ENCODE measurements at places on chromosomes 11 and 22.
A peak's percentile ranks its signal among the peaks of the same experiment; 100 is the strongest.

DNA sequence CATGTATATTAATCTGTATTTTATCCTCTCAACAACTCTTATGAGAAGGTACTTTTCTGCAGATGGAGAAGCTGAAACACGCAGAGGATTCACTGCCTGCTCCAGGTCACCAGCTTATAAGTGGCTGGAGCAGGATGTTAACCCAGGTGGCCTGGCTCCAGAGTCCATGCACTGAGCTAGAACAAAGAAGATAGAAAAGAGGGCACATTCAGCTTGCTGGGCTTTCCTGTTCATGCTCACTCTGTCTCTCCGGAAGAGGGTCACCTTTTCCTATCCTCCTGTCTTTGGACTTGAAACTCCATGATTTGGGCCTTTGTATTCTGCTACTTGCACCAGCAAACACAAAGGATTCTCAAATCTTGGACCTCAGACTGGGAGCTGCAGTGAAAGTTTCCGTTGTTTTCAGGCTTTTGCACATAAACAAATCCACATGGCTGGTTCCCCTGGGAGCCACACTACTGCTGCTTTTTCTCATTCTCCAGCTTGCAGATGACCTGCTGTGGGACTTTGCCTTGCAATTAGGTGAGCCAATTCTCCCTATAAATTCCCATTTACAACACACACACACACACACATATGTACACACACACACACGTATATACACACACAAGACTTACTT is 117.3 kb upstream of the GRK3 start:
- no peak for DNase-seq

DNA sequence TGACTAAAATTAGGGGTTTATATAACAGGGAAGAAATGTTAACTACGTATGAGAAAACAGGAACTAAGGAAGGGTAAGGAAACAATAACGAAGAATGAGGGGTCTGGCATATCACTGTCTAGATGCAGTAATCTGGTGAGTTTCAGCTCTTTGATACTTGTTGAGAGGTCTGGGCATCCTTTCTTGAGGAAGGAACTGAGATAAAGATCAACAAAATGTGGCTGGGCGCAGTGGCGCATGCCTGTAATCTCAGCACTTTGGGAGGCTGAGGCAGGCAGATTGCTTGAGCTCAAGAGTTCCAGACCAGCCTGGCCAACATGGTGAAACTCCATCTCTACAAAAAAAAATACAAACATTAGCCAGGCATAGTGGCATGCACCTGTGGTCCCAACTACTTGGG is 2.7 kb downstream of the DCDC1 start:
- peak; percentile 5 for DNase-seq

GRCh38 chr11:100925935-100926334 is 203.7 kb downstream of the PGR start:
- DNase-seq: no peak

DNA sequence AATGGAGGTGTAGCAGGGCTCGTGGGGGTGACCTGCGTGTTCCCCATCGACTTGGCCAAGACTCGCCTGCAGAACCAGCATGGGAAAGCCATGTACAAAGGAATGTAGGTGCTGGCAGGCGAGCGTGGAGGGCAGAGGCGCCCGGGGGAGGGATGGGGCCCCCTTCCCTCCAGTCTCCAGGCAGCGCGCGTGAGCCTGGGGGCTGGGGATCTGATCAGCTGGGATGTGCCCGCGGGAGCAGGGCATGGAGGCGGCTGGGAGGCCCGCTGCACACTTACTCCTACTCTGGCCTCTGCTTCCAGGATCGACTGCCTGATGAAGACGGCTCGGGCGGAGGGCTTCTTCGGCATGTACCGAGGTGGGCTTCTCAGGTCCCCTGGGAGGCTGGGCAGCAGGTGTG is 17.8 kb downstream of the SLC25A18 start:
- no peak for DNase-seq

GRCh38 chr11:122861631-122862030 is 20.9 kb upstream of the JHY start:
- no peak for DNase-seq

DNA sequence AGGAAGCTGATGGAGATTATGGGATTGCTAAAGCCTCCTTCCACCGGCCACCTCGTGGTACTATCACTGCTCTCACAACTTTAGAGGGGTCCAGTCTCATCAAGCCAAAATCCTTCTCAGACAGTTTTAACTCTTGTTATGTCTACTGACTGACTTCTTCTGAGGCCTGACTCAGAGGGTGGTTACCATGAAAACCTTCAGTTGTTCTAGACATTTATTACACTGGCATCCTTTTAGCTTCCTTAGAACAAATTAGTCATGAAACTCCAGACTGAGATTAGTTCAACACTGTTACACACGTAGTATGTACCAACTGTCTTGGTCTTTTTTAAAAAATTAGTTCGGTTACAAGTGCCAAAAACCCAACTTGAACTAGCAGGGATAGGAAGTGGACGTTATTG is 7.5 kb downstream of the DIXDC1 start:
- DNase-seq: no peak

- DNase-seq: no peak
These were observed 25.5 kb downstream of the UVRAG start for GRCh38 chr11:75840522-75840921.

DNA sequence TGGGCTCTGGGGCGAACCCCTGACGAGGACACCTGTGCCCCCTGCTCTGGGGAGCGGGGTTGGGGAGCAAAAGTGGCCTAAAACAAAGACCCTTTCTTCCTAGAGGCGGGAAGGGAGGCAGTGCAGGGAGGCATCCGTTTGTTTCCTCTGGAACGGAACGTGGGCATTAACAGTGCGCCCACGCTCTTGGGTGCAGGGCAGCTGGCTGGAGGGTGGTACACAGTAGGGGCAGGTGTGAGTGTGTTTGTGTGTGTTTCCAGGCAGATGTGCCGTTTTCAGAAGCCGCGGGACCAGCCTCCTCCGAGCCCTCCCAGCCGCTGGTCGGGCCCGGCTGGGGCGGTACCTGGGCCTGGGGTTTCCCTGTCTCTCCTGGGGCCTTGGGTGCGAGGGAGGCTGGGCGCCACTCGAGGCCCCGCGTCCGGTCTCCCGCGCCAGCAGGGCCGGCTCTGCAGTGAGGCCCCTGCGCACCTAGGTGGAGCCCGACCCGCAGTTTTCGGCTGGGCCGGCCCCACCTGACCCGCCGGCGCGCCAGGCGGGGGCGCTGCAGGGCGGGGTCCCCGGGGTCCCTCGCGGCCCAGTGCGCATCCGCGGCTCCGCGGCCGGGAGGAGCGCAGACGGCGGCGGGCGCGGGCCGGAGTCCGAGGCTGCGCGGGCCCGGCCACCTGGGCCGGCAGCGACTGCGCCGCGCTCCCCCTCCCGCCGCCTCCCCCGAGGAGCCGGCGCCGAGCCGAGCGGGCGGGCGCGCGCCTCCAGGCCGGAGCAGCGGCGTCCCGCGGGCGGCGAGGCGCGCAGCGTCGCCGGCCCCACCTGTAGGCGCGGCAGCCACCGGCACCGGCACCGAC is 1252.7 kb downstream of the BRD1 start:
- DNase-seq: no peak

DNA sequence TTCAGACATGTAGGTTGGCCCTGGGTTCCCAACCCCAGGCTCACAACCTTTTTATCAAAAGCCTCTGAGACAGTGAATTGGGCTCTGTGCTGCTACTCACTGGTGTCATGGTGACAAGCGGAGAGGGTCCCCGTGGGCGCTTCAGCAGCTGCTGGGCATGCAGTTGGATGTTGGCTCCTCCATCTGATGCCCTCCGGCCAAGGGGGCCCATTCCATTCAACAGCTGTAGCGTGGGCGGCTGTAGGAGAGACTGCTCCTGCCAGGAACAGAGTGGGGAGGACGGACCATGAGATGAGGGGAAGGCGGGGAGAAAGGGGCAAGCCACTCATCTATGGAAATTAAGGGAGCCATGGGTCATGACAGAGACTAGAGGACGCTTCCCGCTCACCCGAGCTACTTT is 36.0 kb upstream of the APOA1 start:
- no peak for DNase-seq

GRCh38 chr22:49100316-49100715 is 727.4 kb downstream of the BRD1 start:
- DNase-seq: no peak

- DNase-seq: no peak
These were observed 22.5 kb downstream of the PRRG4 start for GRCh38 chr11:32852207-32852606.

DNA sequence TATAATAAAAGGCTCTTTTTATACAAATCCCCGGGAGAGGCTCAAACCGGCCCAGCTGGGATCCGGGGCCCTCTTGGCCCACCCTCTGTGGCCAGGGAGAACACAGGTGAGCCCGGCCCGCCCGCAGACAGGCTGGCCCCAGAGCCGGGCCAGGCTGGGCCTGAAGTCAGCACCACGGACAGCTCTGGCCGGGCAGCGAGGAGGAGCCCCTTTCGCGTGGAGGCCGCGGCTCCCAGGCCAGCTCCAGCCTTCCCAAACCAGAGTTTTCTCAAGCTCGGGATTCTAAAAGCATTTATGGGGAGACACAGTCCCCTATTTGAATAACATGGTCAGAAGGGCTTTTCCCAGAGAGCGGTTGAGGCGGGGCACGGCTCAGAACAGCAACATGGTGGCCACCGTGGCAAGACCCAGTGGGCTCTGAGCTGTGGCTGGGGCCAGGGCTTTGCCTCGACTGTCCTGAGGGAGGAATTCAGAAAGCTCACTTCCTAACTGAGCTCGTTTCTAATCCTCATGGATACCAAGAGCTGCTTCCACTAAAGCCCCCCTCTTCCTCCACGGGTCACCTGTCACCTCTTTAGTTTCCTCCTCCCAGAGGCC is 115.4 kb downstream of the BRD1 start:
- no peak for DNase-seq

DNA sequence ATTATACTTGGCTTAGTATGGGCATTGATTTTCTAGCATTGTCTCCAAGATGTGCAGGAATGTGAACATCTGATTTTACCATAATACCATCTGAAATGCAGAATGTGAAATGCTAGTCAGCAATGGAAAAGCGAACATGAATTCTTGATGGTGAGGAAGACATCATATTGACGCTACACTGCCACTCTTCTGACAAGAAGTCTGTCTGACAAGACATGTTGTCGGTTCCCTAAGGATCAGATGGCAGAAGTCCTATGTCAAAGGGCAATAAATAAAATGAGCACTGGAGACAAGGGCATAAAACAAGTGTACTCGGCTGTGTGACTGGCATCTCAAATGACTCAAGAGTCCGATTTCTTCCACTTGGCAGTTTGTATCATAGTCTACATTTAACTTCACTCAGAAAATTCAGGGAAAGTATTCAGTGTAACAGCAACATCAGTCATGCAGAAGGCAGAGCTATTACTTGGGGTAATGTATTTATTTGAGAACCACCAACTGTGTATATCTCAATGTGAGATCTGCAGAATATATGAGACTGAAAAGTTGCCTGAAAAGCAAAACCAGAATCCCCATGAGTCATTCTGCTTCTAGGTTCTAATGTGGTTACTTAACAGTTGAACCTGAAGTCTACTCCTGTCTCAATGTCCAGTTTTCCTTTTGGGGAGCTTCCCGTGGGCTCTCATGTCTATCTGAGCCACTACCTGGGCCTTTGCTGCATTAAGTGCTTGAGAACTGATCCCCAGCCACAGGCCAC is 51.5 kb downstream of the SLC17A6 start:
- no peak for DNase-seq

DNA sequence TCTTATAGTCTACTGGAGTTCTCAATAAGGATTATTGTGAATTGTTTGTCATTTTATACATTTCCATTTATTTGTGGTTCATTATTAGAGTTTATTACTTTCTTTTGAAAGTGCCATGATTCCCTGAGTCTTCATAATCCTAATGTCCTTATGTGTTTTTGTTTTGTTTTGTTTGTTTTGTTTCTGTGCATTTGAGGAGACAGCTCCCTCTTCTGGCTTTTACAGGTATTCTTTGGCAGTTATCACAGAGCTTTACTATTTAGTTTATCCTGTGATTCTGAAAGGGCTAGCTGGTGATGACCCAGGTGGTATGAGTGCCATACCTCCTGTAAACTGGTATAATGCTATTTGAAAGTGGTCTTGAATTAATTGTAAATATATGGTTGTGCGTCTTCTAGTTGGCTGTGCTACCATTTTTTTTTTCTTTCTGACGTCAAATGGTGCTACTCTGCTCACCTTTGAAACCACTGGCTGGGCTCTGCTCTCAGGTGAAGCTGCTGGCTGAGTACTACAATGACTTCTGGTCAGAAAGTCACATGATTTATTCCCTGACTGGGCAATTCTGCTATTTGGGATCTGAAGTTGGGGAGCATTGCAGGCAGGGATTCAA is 751.2 kb downstream of the JRKL start:
- no peak for DNase-seq

DNA sequence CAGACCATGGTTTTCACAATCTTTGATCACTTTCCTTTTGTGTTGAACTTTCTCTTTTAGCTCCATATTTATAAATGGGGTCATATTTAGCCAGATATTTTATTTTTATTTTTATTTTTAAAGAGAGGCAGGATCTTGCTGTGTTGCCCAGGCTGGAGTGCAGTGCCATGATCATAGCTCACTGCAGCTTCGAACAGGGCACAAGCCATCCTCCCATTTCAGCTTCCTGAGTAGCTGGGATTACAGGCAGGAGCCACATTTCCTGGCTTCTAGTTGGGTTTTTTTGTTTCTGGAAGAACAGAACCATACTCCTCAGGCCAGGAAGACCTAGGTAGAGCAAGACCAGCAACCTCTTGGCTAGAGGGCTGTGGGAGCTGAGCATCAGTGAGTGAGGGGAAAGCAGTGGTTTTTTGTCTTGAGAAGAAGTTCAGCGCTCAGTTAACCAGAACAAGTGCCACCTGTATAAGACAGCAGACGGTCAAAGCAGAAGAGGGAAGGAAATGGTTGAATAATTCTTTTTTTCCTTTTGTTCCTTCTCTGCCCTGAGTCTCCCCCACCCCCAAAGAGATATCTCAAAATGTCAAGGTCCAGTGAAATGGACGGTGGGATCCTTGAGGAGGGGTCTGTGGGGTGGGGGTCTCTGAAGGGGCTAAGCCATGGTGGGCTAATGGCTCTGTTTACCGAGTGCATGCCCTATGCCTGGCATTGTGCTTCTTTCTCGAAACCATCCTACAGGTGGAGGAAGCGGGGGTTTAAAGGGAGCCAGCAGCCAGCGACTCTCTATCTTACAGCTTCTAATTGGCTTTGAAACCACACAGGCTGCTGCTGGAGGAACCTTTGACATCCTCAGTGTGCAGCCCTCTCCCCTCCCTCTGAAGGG is 63.0 kb downstream of the PTPRJ start:
- no peak for DNase-seq

GRCh38 chr11:7955191-7955590 is 10.1 kb downstream of the NLRP10 start:
- DNase-seq: no peak
